ENCODE measurements at places on chromosomes 6 and 20. TPM values are rescaled to one million over a fixed set of nuclear protein-coding genes. Genes with fewer than 3 reads are reported as not detected.

- DNase-seq, result no peak
- no peaks in the 10 kb centered on the region for H3K27me3 ChIP-seq
- H3K36me3 ChIP-seq, result no peaks in the 10 kb centered on the region
- no peak overlapping the region for H3K4me3 ChIP-seq
Measured at GRCh38 chr6:132683543-132683942, 24.6 kb upstream of the TAAR1 start.

DNA sequence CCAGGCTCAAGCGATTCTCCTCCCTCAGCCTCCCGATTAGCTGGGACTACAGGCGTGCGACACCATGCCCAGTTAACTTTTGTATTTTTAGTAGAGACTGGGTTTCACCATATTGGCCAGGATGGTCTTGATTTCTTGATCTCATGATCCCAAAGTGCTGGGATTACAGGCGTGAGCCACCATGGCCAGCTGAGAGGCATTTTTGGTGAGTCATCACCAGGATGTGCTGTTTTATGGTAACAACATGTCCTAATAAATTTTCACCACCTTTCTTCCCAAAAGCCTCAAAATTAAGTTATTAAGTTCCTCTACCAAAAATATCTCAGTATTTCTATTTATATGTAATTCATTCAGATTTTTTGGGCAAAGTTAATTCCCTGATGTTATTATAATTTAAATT, 53.5 kb downstream of the COL21A1 start:
- H3K27me3 ChIP-seq, result no peaks in the 10 kb centered on the region
- H3K27ac ChIP-seq, result no peak overlapping the region
- no peaks in the 10 kb centered on the region for H3K36me3 ChIP-seq
- H3K4me3 ChIP-seq, result no peak overlapping the region

EDN3 gene
- 2.9 TPM for polyA plus RNA-seq

FUCA2 gene
- 13.7 TPM for polyA plus RNA-seq

RNF144B gene
- polyA plus RNA-seq, result 13.3 TPM

KLHDC3 gene
- 53.0 TPM for polyA plus RNA-seq

SLC25A27 gene
- 4.3 TPM for polyA plus RNA-seq
